ENCODE measurements at places on chromosomes 7 and 10.

DNA sequence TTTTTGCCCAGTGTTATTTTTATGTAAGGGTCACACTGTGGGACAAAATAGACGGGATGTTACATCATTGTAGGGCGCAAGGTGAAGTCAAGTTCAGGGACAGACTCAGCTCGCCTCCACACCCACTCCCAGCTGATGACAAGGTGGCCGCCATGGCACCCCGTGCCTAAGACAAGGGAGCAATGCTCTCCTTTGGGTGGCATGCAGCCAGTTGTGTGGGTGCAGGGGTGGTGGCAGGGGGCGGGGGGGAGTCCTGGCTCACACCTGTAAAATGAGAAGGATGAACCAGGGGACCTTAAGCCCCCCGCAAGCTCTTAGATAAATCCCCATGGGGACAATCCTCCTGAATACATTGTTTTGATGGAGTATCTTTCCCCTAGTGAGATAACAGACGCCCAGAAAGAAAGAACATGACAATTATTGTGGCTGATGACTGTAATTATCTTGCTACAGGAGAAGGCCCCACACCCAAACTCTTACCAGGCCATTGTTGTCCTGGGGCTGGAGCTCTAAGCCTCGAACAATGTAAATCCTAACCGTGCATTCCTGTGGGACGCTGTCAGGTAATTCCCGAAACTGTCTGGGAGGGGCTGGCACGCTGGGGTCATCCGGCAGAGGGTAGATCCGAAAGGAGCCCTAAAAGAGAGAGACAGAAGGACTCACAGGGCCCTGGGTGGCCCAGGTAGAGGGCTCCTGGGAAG lies 148.7 kb downstream of the MYOF start:
- no peak for DNase-seq

- no peak for DNase-seq
Measured at GRCh38 chr10:79420974-79421688, 24.3 kb downstream of the ZCCHC24 start.

GRCh38 chr7:151482883-151483710 lies 36.6 kb downstream of the RHEB start:
- no peak for DNase-seq

- DNase-seq, result no peak
Measured at GRCh38 chr7:130689683-130690082, 3.3 kb upstream of the TSGA13 start.

DNA sequence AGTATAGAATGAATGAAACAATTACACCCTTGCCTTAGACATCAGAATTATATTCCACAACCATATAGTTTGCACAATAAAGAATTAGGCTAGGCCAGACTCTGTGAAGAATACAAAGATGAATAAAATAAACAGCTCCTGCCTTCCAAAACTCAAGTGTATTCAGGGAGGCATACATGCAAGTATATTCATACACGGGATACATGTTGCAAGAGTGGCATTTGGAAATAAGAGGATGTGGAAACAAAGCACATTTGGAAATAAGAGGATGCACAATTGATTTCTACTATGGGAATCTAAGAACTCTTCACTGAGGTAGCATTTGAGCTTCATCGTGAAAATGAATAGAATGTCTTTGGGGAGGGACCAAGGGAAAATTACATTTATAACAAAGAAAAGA lies 27.0 kb upstream of the TMEM26 start:
- no peak for DNase-seq

DNA sequence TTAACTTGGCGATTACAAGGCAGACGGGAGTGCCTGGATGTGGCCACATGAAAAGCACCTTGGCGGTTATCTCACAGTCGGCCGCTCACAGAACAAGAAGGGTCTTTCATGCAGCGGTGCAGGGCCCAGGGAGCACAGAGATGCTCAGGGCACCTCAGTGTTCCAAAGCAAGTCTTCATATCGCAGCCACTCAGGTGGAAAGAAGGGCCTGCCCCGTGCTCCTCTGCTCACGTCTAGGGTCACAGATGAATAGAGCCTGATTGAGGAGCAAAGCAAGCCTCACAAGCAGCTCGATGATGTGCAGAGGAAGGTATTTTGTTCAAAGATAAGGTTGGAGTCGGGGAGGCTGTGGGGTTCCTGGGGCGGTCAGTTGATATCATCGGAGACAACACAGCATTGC lies 297.8 kb downstream of the WDR11 start:
- no peak for DNase-seq

DNA sequence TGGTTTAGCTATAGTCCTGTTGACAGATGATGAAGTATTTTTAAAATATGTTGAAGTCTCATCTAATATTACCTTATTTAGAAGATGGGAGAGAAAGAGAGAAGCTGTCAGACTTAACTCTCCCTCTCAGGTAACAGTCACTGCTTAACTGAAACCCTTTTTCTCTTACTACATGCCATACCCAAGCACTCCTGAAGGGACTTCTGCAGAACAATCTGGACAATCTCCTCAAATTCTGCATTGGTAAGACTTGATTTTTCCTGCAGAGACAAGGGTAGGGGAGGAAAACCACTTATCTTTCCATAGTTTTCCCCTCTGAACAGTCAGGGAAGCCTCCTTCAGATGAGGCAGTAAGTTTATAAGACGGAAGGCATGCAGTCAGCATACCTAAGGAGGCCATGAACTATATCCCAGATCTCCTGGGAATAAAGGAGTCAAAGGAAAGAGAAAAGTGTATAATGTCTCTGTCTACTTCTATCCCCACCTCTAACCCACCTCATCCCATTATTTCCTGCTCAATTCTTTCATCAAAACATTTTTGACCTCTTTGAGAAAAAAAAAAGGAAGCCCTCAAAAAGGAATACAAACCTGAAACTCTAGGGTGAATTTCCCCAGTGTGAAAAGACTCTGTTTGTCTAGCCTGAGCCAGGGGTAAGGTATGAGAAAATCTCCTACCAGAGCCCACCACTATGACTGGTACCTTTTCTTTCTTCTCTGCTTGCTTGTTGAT lies 9.4 kb downstream of the ZCWPW1 start:
- no peak for DNase-seq

DNA sequence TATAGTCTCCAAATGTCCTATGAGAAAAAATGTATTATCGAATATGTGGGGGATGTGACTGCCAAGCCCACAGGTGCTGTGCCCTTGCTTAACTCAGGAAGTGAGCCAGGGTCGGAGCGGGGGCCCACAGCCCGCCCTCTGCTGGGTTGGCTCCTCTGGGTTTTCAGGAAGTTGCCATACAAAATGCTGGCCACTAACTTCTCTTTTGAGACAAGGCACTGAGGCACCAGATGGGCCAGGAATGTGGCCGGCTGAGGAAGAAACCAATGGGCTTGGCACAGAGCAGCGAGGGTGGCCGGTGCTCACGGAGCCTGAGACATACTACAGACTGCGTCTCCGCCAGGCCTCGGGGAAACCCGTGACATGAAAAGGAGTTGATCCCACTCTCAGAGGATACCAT lies 58.9 kb downstream of the FAM53B start:
- no peak for DNase-seq

- no peak for DNase-seq
Measured at GRCh38 chr7:38394660-38395059, 121.2 kb upstream of the TARP start.

GRCh38 chr10:86388119-86388704 lies 21.6 kb upstream of the GRID1 start:
- no peak for DNase-seq

DNA sequence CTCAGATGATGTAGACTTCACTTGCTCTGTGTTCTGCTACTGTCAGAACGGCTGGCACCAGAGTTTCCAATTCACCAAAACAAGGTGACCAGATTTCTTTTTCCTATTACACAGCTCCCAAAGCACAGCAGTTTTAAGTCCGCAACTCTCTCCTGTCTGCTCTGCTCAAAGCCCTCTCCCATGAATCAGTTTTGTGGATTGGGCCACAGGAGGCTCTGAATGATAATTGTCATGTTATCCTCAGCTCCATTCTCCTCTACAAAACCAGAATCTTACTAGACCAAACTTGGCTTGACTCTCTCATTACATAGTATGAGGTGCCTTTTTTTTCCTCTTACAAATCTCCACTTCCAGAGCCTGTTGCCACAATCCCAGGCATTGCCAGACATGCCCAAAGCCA lies 223.5 kb downstream of the SNX13 start:
- DNase-seq, result no peak

DNA sequence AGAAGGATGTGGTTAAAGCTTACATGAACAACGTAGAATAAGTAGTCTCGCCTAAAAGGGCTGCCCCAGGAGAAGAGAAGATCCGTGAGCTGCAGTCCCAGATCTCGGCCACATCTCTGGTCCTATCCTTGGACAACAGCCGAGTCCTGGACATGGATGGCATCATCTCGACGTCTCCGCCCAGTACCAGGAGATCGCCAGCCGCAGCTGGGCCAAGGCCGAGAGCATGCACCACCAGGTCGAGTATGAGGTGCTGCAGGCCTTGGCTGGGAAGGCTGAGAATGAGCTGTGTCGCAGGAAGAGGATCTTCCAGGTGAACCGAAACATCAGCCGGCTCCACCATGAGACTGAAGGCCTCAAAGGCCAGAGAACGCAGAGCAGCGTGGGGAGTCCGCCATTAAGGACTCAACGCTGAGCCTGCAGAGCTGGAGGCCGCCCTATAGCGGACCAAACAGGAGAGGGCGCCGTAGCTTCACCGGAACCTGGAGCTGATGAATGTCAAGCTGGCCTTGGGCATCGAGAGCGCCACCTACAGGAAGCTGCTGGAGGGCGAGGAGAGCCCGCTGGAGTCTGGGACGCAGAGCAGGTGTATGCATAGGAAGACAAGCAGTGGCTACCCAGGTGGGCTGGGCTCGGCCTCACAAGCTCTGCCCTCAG lies 22.2 kb downstream of the LIPK start:
- peak; percentile 70 for DNase-seq

DNA sequence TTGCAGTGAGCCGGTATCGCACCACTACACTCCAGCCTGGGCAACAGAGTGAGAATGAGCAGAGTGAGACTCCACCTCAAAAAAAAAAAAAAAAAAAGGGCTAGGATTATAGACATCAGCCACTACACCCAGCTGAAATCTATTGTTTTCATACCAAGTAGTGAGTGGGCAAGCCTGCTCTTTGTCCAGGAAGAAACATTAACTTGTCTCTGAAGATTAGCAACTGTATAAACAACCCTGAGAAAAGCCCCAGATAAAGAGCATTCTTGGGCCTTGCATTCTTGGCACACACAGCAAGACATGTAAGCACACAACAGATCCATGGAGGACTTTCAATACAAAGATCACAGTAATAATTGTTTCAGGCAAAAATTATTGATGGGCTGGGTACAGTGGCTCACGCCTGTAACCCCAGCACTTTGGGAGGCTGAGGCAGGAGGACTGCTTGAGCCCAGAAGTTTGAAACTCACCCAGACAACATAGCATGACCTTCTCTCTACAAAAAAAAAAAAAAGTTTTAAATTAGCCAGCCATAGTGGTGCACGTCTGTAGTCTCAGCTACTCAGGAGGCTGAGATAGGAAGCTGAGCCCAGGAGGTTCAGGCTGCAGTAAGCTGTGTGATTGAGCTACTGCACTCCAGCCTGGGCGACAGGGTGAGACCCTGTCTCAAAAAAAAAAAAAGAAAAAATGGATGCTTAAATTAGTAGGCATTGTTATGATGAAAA lies 4.4 kb downstream of the PSPH start:
- DNase-seq, result no peak

DNA sequence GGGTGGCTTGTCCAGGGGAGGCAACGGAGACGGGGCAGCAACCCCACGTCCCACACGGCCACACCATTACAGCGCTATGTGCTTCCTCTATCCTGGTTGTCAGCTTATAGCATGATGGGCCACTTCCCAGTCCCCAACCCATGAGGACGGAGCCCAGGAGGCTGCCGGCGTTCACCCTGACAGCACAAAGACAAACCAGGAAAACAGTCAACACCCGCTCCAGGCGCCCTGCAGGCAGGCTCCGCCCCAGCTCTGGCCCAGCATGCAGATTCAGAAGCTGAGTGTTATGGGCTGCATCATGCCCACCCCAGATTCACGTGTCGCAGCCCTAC lies 14.8 kb downstream of the WDR86 start:
- DNase-seq, result no peak

GRCh38 chr10:129055225-129055624 lies 411.8 kb upstream of the MGMT start:
- no peak for DNase-seq

GRCh38 chr7:24572393-24572996 lies 757 bp upstream of the PALS2 start:
- peak; percentile 55 for DNase-seq

GRCh38 chr7:105530546-105530945 lies 1.5 kb upstream of the RINT1 start:
- no peak for DNase-seq

GRCh38 chr10:87177-88080 lies 38.3 kb upstream of the TUBB8 start:
- no peak for DNase-seq

- peak; percentile 36 for DNase-seq
Measured at GRCh38 chr7:39721345-39721744, 98.0 kb downstream of the RALA start.

- DNase-seq, result no peak
Measured at GRCh38 chr7:138468244-138469123, 8.4 kb downstream of the TRIM24 start.

- DNase-seq, result no peak
Measured at GRCh38 chr10:127194599-127194998, 1.8 kb downstream of the INSYN2A start.

DNA sequence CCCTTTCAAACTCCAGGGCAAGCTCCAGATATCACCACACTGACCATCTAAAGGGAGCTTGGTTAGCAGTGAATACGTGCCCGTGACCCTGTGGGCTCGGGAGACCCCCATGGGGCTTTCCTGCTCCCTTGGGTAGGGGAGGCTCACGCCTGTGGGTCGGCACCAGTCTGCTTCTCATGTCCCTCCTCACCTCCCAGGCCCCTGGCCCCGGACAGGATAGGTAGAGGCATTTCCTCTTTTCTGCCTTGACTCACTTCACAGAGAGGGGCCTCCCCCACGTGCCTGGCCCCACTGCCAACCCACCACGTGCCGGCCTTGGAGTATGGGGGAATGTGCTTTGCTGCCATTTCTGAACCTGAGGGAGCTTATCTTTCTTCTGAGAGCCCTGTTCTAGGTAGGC lies 131.3 kb upstream of the FAM20C start:
- no peak for DNase-seq

- DNase-seq, result no peak
Measured at GRCh38 chr7:55501611-55502010, 70.7 kb downstream of the VOPP1 start.

- DNase-seq, result peak; percentile 91
Measured at GRCh38 chr7:67484244-67484751, 487.7 kb downstream of the TYW1 start.

GRCh38 chr7:129644634-129645230 lies 33.2 kb downstream of the NRF1 start:
- peak; percentile 81 for DNase-seq

DNA sequence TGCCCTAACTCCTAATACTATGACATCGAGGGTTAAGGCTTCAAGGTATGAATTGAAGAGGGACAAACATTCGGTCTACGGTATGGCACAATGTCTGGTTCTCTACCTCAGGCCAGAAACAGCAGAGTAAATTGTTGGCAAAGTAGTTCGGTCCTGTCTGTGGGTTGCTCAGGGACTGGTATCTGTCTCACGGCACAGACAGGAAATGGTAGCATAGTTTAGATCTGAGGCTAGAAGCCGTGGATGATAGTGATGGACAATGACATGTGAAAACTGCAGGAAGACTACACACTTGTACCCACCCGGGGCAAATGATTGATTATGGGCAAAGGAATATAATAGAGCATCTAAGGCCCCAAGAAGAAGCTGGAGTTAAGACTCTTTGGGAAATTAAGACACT lies 106.2 kb downstream of the TWIST1 start:
- DNase-seq, result no peak

- no peak for DNase-seq
Measured at GRCh38 chr10:13743101-13743693, 156.4 kb downstream of the PRPF18 start.
